Prostate gland (tissue), 2 donors: ENCODE measurements at places on chromosomes 2 and 18. TPM values are rescaled to one million over a fixed set of nuclear protein-coding genes. Genes with fewer than 3 reads are reported as not detected.

DNA sequence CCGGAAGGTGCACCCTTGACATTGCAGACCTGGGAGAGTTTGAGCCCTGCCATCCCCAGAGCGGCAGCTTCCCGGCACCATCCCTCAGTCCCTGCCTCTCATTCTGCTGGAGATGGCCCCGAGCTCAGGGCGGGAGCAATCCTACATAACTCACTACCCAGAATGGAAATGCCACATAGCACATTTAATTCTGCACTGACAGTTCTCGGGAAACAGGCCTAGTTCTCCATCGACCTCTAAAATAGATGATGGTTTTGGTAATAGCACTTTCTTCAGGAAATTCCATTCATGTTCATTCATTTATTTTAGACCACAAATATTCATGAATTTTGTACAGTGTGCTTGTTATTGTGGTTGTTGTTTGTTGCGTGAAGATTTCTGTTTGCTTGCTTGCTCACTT is 92.9 kb upstream of the SLC14A2 start:
- no peak for DNase-seq

DNA sequence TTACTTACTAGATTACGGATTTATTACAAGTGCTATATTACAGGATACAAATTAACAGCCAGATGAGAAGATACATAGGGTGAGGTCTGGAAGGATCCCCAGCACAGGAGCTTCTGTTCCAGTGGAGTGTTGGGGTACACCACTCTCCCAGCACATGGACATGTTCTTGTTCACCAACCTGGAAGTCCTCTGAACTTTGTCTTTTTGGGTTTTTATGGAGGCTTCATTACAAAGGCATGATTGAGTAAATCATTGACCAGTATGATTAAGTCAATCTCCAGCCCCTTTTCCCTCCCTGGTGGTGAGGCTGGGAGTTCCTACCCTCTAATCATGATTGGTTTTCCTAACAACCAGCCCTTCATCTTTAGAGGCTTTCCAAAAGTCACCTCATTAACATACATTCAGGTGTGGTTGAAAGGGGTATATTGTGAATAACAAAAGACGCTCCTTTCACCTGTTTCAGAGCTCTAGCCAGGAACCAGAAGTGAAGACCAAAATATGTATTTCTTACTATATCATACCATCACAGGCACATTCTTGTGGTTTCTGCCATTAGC is 38.3 kb downstream of the APLF start:
- no peak for DNase-seq

DNA sequence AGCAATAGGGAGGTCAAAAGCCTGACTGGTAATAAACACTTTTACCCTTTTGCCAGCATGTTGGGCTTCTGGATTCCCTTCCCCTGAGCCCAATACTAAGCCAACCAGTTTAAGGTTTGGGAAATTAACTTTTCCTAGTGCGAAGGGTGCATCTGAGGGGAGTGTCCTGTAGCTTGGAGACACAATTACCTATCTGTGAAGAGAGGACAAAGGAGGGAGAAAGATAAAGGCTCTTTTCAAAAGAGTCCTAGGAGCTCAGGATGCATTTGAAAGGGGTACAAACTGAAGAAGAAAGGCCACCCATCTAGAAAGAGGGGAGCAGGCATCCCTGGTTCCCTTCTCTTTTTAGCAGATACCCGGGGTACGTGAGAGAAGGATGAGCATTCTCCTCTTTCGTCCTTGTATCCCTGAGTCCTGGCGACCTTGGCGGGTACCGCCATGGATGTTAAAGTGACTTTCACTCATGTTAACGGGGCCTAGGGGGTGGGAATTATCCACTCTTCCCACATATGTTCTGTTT is 25.1 kb downstream of the C18orf54 start:
- DNase-seq, result no peak

GRCh38 chr2:181988154-181988924 is 2.7 kb downstream of the PPP1R1C start:
- no peak for DNase-seq

DNA sequence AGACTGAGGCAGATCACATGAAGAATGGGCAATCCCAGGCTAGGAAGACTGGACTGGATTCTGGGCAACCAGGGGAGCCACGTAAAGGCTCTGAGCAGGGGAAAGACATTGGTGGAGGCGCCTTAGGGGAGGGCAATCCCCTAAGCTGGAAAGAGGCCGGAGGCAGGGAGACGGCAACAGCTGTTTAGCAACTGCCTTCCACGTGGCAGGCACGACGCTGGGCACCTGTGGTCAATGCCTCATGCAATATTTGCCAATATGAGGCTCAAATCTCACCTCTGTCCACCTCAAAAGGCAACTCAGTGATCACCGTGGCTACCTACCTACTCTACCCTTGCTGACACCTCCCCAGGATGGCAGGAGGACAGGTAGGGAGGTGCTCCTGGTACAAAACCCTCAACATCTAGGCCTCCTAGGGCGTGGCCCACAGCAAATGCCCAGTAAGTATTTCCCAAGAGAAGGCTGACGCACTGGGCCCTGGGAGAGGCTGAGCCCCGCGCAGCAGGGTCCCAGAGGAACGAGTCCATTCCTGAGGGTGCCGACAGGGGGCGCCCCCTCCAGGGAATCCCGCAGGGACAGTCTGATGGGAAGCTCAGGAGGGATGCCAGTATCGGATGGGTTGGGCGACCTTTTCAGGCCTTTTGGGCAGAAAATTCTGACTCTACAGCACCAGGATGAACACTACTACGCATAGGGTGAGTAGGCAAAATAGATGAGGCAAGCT is 8.9 kb downstream of the BOLA3 start:
- no peak for DNase-seq

DNA sequence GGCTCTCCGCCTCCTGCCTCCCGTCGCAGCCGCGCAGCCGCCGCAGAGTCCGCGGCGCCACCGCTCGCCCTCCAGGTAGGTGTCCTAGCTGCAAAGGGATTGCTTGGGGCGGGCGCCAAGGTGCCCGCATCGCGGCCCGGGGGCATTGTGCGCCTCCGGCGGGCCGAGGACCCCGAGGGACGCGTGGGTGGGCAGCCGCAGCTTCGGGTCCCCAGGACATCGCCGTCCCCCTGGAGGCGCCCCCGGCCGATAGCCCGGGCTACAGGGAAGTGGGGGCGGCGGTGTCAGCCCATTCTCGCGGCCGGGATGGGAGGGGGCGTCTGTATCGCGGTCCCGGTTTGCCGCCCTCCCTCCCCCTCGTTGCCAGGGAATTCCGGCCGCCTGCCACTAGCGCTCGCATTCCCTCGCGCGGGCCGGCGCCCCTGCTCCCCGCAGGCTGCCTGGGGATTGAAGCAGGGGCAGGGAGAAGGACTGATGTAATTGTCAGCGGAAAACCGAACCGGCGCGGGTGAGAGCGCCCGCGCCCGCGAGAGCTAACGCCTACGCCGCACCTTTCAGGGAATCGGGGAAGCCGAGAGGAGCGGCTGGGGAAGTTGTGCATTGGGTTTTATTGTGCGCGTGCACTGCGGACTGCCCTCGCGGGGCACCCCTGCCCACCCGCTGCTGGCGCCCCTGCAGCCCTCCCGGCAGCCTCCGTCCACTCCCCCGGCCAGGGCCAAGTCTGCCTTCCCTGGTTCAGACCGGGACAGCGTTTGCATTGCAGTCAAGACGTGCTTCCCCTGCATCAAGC is 483 bp downstream of the OSBPL6 start:
- peak; percentile 37 for DNase-seq

- DNase-seq, result no peak
These were observed 137.5 kb downstream of the PHLPP1 start for GRCh38 chr18:62852851-62853250.

GRCh38 chr2:99537910-99538485 is 48.2 kb upstream of the REV1 start:
- DNase-seq, result no peak

Gene TLX2
- 0.97 TPM for total RNA-seq

DNA sequence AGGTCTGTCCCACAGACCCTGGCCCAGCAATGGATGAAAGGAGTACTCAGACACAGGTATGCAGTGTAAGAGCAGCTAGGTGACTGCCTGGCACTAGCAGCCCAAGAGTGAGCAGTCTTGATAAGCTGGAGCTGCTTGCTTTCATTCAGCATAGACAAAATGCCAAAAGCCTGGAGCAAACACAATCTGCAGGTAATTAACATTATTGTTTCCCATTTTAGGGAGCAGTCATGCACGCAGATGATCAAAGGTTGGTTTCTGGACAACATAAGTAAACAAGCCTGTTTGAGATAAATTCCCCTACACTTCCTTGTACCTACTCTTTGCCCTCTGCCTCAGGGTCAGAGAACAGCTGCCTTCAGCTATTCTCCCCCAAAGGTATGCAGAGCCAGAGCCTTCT is 73.7 kb upstream of the MSTN start:
- DNase-seq, result no peak

DNA sequence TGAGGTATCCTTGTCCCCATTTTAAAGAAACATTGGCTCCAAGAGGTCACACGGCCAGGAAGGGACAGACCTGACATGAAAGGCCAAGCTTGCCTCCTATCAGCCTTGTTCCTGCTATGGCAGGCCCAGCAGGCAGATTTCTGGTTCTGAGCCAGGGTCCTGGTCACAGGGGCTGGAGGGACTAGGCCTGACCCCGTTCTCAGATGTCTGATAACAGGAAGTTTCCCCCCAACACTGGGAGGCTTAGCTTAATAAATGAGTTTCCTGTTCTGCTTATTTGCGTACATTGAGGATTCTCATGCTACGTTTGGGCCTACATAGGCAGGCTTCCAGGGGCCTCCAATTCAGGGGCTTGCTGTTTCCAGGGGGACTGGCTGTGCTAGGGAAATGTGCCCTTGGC is 107.8 kb upstream of the LTBP1 start:
- no peak for DNase-seq

Gene AQP12B
- total RNA-seq, result not detected

GRCh38 chr2:201790989-201791388 is 10.3 kb upstream of the ALS2 start:
- DNase-seq, result no peak

DNA sequence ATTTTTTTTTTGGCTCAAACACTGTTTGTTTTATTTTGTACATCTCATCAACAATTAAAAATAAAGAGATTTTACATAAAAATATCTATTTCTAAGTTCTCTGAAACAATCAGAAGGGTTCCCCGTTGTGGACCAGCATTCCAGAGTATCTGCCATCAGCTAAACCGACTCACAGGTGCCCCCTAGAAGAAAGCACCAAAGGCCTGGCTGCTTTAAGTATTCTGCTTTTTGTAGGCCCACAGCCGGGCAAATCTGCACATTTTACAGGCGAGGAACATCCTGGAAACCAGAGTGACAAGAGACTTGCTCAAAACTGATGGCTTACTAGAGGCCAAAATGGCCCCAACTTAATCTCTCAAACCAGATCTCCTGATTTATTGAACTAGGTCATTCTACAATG is 82.2 kb upstream of the SETBP1 start:
- no peak for DNase-seq

- DNase-seq, result no peak
These were observed 42.2 kb downstream of the TPO start for GRCh38 chr2:1455466-1455865.

DNA sequence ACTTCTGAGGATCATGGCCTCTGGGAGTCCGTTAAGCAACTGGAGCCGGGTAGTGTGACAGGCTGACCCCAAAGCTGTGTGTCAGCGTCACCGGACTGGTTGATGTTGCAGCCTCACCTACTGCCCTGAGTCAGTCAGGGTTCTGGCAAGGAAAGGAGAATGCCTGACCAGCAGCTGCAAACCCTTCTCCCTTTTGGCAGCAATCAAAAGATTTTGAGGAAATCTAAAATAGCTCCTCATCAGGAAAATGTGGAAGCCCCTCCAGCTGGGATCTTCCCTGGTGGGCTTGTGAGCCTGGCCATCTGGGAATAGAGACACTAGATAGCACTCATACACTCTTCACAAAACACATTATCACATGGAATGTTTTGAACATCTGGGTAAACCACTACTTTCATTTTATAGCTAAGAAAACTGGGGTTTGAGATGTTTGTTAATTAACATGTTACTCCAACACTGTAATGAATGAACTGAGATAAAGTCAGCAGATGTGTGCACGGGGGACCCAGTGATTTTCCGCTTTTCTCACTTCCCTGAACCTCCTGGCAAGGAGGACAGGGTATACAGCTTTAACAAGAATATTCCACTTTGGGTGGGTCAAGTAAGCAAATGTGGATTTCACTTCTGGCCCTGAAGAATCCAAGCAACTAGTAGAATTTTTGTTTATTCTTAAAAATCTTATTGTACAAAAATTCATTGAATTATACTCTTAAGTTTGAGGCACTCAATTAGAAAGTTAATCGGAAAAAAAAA is 24.7 kb downstream of the CLUL1 start:
- DNase-seq, result no peak

DNA sequence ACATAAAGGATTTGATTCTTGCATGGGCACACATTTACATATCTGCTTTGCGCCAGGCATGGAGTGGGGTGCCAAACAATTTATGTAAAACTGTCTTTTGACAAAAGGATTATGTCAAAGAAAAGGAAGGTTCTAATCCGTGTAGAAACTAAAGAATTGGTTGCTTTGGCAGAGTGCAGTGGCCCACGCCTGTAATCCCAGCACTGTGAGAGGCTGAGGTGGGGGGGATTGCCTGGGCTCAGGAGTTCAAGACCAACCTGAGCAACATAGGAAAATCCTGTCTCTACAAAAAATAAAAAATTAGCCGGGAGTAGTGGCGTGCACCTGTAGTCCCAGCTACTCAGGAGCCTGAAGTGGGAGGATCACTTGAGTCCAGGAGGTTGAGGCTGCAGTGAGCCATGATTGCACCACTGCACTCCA is 1.1 kb upstream of the MTERF4 start:
- DNase-seq, result no peak

- no peak for DNase-seq
These were observed 787.7 kb downstream of the CCDC85A start for GRCh38 chr2:56971383-56971974.

GRCh38 chr2:219893541-219893940 is 266.1 kb downstream of the SLC4A3 start:
- DNase-seq, result no peak

Gene SKOR2
- 1.1 TPM for total RNA-seq
